Ovary (tissue), 10 donors: ENCODE measurements at places on chromosomes 1 and 21. TPM values are rescaled to one million over a fixed set of nuclear protein-coding genes. Genes with fewer than 3 reads are reported as not detected.

The SPEN gene
- polyA plus RNA-seq: 30.5 TPM

The ALX3 gene
- 0.36 TPM for polyA plus RNA-seq

The DENND2D gene
- polyA plus RNA-seq: 18.3 TPM

The CNR2 gene
- polyA plus RNA-seq: not detected

The GRHL3 gene
- polyA plus RNA-seq: not detected

The IL10 gene
- polyA plus RNA-seq: 3.2 TPM

The CADM3 gene
- polyA plus RNA-seq: 0.75 TPM

The CAPN9 gene
- polyA plus RNA-seq: not detected

- DNase-seq: no peak
Measured at GRCh38 chr21:42427809-42428419, 24.2 kb downstream of the UBASH3A start.

DNA sequence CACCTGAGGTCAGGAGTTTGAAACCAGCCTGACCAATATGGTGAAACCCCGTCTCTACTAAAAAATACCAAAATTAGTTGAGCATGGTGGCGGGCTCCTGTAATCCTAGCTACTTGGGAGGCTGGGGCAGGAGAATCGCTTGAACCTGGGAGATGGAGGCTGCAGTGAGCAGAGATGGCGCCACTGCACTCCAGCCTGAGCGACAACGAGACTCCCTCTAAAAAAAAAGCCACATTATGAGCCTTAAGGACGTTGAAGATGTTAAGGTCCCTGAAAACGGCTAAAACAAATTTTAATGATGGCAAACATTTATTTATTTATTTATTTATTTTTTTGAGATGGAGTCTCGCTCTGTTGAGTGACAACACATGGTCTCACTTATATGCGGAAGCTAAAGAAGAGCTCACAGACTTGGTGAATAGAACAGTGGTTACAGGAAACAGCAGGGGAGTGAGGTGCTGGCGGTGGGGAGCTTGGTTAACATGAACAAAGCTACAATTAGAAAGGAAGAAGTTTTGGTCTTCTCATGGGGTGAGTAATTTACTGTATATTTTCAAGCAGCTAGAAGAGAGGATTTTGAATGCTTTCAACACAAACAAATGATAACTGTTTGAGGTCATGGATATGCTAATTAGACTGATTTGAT is 47.1 kb downstream of the TCP10L start:
- DNase-seq: no peak

GRCh38 chr1:175000697-175001187 is 995 bp downstream of the CACYBP start:
- no peak for DNase-seq

- DNase-seq: peak; percentile 58
Measured at GRCh38 chr1:9315411-9316079, 22.9 kb downstream of the SPSB1 start.

- DNase-seq: no peak
Measured at GRCh38 chr21:19256934-19257660, 853.5 kb upstream of the TMPRSS15 start.

- DNase-seq: no peak
Measured at GRCh38 chr21:24826822-24827221, 780.5 kb downstream of the MRPL39 start.

DNA sequence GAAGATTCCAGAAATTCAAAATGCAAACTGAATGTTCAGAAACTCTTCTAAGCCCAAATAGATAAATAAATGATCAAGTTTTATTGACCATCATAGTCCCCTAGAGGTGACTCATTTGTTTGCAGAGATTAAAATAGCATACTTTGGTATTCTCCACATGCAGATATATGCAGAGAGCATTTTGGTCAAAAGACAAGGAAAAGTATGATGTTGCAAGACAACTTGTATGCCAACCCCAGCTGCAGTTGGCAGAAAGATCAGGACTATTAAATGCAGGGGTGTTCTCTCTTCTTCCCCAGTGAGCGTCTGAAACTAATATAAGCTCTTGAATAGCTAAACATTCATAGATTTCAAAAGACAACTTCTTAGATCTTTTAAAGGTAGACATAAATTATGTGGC is 404.9 kb downstream of the LTN1 start:
- DNase-seq: no peak

DNA sequence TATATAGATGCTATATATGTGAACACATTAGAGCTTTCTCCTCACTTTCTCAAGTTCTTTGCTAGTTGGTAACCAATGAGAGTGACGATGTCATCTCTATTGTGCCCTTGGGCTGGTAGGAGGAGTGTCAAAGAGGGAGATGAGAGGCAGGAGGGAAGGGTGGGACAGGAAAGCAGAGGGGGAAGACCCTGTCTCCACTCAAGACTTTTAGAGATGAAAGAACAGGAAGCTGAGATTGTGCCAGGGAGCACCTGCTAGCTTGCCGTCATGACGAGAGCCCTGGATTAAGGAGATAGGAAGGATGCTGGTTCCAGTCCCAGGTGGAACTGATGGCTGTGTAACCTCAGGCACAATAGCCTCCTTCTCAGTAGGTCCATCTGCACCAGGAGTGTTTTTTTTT is 16.7 kb downstream of the CNR2 start:
- no peak for DNase-seq

DNA sequence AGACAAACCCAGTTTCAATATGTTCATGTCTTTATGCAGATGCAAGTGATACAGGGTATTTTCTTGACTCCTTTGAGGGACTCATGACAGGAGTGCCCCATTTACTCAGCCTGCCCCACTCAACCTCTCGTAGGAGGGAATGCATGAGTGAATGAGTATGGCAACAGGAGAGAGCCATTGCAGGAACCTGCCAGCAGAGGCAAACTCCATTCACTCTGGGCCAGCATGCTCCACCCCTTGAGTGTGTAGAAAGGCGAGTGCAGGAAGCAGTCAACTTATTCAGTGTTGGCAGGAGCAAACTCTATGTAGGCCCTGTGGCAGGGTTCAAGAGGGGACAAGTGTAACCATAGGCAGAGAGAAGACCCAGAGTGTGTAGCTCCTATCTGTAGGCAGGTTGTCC is 1526.3 kb downstream of the PLA2G4A start:
- DNase-seq: no peak

DNA sequence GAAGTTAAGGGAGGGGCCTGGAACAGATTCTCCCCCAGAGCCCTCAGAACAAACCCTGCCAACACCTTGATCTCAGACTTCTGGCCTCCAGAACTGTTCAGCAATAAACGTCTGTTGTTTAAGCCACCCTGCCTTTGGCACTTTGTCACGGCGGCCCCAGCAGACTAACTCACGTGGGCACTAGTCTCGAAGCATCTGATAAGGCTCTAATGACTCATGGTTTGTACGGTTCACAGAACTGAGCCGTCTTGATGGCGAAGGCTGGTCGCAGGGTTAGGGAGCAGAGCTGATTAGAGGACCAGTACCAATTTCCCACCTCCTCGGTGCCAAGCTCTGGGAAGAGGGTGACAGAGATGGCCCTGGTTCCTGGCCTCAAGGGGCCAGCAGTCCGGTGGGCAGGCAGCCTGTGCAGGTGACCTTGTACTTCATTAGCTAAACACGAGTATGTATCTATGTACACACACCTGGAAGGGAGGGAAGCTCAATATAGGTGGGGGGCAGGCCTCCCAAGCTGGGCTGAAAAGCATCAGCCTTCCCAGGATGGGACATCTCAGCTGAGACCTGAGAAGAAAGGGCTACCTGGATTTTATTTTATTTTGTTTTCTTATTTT is 112.8 kb downstream of the MRPS6 start:
- no peak for DNase-seq

DNA sequence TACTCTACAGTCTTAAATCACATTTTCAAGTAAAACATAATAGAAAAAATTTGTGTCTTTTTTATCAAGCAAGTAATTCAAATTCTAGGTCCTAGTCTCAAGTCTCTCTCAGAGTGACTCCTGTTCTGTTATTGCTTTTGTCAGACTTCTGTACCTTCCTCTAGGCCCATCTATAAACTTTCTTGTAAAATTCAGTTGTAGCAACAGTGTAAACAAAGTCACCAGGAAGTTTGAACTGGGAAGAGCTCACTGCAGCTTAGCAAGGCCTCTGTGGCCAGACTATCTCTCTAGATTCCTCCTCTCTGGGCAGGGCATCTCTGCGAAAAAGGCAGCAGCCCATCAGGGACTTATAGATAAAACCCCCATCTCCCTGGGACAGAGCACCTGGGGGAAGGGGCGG is 13.5 kb upstream of the ZNF678 start:
- DNase-seq: no peak

GRCh38 chr21:37208056-37208721 is 58.9 kb downstream of the VPS26C start:
- DNase-seq: no peak

DNA sequence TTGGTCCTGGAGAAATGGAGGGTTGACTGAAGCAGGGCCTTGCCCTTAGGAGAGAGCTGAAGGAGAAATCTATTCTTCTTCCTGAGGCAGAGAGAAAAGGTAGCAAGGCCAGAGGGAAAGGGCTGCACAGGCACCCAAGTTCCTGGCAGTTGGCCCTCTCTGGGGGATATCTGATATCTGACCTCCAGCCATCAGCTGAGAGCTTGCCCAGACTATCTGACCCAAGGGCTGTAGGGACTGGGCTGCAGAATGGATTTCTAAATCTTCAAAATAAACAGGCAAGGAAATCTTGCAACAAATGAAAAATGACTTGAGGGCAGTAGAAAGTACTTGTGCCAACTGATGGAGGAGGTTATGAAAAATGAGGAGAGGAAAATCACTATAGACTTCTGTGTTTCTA is 498 bp upstream of the CLCA2 start:
- no peak for DNase-seq

- DNase-seq: no peak
Measured at GRCh38 chr21:26409735-26410134, 163.4 kb downstream of the CYYR1 start.

DNA sequence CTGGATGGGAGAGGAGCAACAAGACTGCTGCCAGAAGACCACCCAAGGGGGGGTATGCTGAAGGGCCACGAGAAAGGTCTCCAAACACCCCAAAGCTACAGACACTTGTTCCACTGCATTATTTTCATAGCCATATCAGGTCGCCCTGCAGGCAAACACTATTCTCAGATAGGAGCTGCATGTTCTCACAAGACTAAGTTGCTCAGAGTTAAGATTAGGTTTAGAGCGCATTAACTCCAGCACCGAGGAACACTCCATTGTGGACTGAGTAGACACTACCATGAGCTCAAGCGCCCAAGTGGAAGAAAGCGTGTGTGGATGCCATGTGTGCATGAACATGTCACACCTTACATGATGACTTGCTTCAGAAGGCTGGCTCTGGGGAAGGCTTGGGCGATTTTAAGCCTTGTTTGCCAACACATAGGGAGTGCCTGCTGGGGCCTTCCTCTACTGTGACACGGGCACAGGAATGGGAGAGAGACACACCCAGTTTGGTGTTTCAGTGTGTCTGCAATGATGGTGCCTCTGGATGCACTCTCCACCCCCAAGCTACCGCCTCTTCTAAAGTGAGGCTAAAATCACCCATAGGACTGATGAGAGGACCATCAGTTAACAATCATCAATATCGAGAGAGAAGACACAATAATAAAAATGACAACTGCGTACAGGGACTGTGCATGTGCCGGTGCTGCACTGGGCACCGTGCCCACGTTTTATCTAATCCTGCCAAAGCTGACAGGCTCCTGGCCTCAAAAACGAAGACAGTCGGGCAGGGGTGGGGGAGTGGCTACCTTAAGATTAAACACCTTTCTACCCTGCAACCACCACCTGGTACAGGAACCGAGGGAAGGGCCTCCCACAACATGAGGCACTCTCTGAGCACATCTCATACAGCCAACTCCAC is 34.9 kb downstream of the SSBP3 start:
- no peak for DNase-seq

GRCh38 chr21:26826801-26827200 is 18.4 kb downstream of the ADAMTS1 start:
- no peak for DNase-seq

DNA sequence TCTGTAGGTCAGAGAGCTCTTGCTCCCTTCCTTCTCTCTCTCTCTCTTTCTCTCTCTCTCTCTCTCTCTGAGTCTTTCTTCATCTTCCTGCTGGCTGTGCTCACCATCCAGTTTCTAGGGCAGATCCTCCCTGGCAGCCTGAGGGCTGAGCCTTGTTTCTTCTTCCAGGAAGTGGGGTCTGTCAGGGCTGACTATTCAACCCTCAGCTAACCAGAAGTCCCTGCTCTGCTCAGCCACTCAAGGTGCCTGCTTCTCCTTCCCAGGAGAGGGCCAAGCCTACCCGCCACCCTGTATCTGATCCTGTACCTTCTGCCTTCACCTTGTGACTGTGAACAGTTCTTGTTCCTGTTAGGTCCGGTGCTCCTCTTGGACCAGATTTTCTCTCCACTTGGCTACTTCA is 107.6 kb upstream of the ETV3 start:
- no peak for DNase-seq

DNA sequence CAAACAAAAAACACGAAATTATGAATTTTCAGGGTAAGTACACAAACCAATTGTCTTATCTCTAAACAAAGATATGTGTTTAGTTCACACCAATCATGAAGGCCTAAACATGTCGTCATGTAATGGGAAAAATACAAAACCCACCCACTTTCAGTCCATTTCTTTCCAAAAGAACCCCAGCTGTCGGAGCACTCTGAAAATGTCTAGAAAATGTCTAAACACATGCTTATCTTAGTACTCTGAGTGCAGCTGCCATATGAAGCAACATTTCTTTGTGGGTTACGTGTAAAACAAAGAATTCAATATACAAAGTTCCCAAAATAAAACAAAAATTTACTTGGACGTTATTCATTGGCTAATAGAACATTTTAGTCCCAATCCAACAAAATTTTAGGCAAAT is 22.7 kb downstream of the SERBP1 start:
- DNase-seq: no peak

- no peak for DNase-seq
Measured at GRCh38 chr1:216824511-216824910, 101.3 kb upstream of the ESRRG start.

- DNase-seq: no peak
Measured at GRCh38 chr1:19234224-19234623, 17.1 kb downstream of the EMC1 start.

GRCh38 chr1:216422821-216423520 is at the start of gene USH2A:
TSS of gene USH2A (minus strand) at chr1:216423448. CDS start at chr1:216422336, 1,112 bp downstream.
- DNase-seq: no peak

GRCh38 chr1:100720101-100720500 is 559 bp downstream of the VCAM1 start:
- no peak for DNase-seq
